ENCODE measurements at places on chromosomes 5 and 9. TPM values are rescaled to one million over a fixed set of nuclear protein-coding genes. Genes with fewer than 3 reads are reported as not detected.

The ZNF883 gene
- not detected for total RNA-seq

The NEUROG1 gene
- total RNA-seq, result not detected

The SEMA5A gene
- total RNA-seq, result 0.02 TPM

The CXCL14 gene
- total RNA-seq, result not detected

The CCNJL gene
- 2.9 TPM for total RNA-seq

The DND1 gene
- 2.3 TPM for total RNA-seq

The PCDHGA2 gene
- total RNA-seq, result not detected

The PCDHB13 gene
- 0.22 TPM for total RNA-seq

The NDUFB6 gene
- total RNA-seq, result 68.9 TPM

The CD180 gene
- not detected for total RNA-seq

The DOCK2 gene
- 0.89 TPM for total RNA-seq

The SHISAL2B gene
- not detected for total RNA-seq

The SAXO1 gene
- total RNA-seq, result not detected

The RNF44 gene
- 58.4 TPM for total RNA-seq

The ANKRD34B gene
- not detected for total RNA-seq

The CYLC2 gene
- not detected for total RNA-seq

The PRKACG gene
- not detected for total RNA-seq

The OTP gene
- 0.07 TPM for total RNA-seq

The SPAG8 gene
- total RNA-seq, result 0.39 TPM

The C5orf58 gene
- total RNA-seq, result not detected

The STPG3 gene
- total RNA-seq, result not detected

The ZNF366 gene
- total RNA-seq, result not detected

The CMYA5 gene
- total RNA-seq, result 0.22 TPM

The PLAC8L1 gene
- 2.6 TPM for total RNA-seq

The MVB12B gene
- 10.9 TPM for total RNA-seq

The SAPCD2 gene
- total RNA-seq, result 71.7 TPM

The SLC25A2 gene
- 0.42 TPM for total RNA-seq

The SLC6A7 gene
- not detected for total RNA-seq

The FAM221B gene
- not detected for total RNA-seq

The ACOT12 gene
- not detected for total RNA-seq

The DYNC2I2 gene
- 155 TPM for total RNA-seq

The FCN1 gene
- not detected for total RNA-seq

The SGCD gene
- not detected for total RNA-seq

The DBH gene
- not detected for total RNA-seq

The PCDH1 gene
- 24.2 TPM for total RNA-seq

The ADCY2 gene
- total RNA-seq, result 0.15 TPM

The CARTPT gene
- total RNA-seq, result not detected

Data from HCT116 (cell line).